ENCODE measurements at places on chromosomes 13 and 19.

DNA sequence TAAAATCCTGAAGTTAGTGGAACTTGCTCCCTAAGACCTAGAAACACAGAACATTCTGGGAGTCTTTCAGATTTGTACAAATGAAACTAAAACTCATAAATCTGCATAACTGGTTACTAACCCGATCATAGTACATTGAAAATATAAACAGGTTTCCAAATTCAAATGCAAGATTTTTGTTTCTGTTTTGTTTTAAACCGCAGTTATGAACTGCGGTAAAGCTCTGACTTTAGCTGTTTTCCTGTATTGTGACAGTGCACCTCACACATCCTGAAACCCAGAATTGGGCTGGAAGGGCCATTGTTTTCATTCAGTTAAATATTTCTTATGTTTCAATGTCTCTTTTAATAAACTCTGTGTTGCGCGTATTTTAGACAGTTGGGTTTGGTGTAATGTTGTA lies 204.7 kb downstream of the SHISA2 start:
- peak; percentile 67 for DNase-seq

GRCh38 chr13:24103782-24104372 lies 56.6 kb upstream of the SPATA13 start:
- DNase-seq = no peak

GRCh38 chr13:90258129-90258528 lies 1089.4 kb upstream of the MIR17HG start:
- DNase-seq = no peak

GRCh38 chr13:112066624-112067004 lies 335 bp upstream of the SOX1 start:
- DNase-seq = peak; percentile 38

DNA sequence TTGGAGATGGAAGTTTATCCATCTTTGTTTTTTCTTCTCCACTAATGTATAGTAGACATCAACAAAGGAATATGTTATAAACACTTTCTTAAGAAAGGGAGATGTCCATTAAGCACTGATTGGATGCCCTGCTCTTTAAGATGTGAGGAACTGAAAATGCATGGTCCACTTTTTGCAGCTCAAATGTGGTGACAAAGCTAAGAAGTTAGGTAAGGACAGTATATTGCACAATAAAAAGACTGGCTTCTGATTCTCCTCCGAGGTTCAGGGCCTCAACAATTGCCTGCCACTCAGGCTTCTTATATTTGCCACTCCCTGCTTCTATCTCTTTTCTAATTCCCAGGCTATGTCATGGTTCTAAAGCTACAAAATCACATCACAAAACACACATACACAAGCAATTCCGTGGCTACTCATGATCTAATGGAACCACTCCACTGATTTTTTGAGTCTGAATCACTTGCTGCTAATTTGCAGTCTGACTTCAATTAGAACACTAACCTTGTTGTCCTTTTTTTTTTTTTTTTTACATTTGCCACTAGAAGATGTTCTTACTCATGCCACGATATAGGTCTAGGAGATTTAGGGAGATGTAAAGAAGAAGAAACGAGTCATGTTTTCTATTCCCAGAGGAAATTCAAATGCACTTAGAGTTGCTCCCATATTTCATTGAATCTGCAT lies 29.6 kb upstream of the TNFSF11 start:
- no peak for DNase-seq

- DNase-seq = no peak
Observed at GRCh38 chr13:72536714-72537394, 190.6 kb downstream of the MZT1 start.

DNA sequence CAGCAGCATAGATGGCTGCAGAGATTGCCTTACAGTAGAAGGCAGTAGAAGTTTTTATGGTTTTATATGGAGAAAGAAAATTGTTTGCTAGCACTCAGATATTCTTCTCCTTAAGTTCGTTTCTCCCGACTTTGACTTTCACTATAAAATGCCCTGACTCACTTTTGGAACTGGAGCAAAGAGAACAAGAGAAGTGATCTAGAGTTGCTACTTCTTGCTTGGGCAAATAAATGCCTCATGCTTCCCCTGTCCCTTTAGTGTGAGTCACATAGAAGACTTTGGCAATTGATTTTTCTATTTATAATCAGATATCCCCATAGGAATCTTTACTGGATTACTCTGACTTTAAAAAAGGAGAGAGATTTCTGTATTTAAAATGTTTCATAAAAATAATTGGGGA lies 46.9 kb downstream of the ITGBL1 start:
- DNase-seq = no peak

- no peak for DNase-seq
Observed at GRCh38 chr13:77042566-77043177, 15.7 kb upstream of the FBXL3 start.

- no peak for DNase-seq
Observed at GRCh38 chr13:37667702-37668101, 69.1 kb upstream of the POSTN start.

DNA sequence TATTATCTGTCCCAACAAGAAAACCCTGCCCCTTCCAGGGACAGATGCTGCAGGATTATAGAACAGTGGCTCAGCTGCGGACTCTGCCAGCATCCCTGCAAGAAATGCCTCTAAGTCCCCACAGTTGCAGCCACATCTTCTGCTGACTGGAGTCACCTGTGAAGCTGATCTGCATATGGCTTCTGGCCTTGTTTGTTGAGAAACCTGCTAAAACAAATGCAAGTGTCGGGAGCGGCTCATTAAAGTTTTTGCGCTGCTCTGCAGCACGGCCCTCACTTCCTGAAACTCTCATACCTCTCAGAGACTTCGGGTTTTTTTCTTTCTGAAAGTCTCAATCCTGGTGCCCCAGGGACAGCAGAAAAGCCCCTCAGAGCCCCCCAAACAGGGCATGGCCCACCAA lies 725.0 kb downstream of the UQCRFS1 start:
- DNase-seq = no peak

- no peak for DNase-seq
Observed at GRCh38 chr13:28326056-28326455, 168.9 kb downstream of the FLT1 start.

DNA sequence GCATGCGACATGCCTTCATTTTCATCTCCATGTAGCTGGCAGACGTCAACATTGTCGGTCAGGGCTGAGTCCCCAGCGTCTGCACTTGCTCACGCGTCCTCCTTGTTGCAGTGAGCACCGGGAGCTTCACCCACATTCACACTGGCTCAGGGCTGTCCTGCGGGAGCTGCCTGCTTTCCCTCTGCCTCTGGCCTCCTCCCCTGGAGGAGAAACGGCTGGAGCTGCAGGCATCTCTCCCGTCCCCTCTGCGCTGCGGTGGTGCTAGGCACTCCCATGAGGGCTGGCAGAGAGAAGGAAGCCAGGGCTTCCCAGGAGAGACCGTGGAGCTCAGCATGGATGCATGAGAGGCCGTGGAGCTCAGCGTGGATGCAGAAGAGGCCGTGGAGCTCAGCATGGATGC lies 18.4 kb upstream of the TMEM255B start:
- no peak for DNase-seq

GRCh38 chr13:78827471-78827870 lies 168.5 kb upstream of the OBI1 start:
- no peak for DNase-seq

DNA sequence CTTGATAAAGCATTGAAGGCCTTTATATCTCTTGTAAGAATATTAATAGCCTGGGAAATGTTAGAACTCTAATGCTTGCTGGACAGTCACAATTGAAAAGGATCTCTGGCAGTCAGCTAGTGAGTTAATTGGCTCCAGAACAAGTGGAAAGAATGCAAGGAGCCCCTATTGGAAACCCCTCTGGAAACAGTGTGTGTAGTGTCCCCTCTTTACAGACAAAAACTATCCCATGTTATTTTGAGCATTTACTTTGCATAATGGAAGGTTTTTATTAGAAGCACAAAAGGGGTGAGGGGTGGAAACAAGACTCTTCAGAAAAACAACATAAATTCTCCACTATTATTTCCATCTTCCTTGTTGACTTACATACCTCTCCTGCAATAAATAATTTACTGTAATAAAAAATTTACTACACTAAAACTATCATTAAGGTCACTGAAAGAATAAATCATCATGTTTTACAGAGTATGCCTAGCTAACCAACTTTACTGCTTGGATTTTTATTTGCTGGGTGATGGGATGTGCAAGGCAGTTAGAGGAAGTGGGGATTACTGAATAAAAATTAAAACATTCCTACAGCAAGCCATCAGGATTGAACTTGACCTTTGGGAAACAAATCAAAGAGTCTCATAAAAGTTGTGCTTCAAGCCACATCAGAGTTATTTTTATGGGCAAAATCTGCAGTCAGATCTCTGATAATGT lies 610.4 kb downstream of the TBC1D4 start:
- DNase-seq = no peak

- DNase-seq = no peak
Observed at GRCh38 chr13:40355126-40355724, 311.2 kb downstream of the FOXO1 start.

- DNase-seq = no peak
Observed at GRCh38 chr13:97198753-97199152, 23.4 kb upstream of the MBNL2 start.
